ENCODE measurements at places on chromosomes 4 and X. TPM values are rescaled to one million over a fixed set of nuclear protein-coding genes. Genes with fewer than 3 reads are reported as not detected.

- no peak for DNase-seq
Observed at GRCh38 chrX:6732101-6732500, 197.2 kb upstream of the VCX3A start.

DNA sequence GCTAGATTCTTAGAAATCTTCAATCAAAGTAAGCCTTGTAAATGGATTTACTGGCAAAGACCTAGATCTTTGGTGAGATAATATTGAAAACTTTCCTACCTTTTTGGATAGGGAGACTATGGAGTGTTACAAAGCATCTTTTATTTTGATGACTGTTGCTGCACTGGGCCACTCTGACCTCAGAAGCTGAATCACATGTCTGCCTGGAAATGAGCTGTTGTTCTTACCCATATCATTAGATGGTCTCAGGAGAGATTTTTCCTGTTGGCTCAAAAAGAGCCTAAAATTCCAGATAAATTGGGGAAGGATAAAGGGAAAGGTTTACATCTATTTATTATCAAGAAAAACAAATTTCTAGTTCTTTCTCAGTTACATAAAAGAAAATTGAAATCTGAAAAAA lies 127.5 kb upstream of the BMP3 start:
- no peak for DNase-seq

The NAP1L3 gene
- 6.6 TPM for total RNA-seq

DNA sequence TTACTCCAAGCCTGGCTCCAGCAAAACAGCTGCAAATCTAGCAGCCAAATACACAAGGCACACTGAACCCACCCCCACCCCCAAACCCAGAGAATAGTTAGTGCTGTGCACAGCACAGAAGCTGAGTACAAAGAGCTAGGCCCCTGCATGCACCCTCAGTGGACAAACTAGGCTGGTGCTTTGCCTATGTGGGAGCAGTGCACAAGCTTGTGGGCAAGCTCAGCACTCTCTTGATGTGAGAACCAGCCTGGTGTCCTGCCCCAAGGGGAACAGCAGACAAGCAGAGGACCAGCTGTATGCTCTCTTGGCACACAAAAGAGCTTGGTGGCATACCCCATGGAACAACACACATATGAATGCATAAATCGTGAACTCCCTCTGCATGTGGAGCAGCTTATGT lies 81.7 kb downstream of the FAAH2 start:
- no peak for DNase-seq

The STPG2 gene
- 0.12 TPM for total RNA-seq

DNA sequence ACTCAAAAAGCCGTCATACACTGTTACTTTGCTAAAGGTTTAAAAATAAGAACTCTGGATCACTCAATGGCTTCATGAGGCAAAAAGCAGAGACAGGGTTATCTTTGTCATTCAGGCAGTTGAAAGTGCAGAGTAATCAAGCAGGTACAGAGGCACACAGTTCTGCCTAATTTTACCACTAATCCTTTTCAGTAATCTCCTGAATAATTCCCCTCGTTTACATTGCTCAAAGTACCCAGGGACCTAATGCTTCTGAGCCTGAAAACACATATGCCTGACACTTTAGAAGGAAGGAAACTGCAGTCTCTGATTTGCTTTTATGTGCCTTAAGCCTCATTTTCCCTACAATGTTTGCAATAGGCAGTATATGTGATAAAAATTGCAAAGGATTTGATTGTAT lies 71.4 kb upstream of the TRAM1L1 start:
- DNase-seq: no peak

GRCh38 chr4:78121338-78121904 lies 64.3 kb downstream of the FRAS1 start:
- DNase-seq: peak; percentile 58

- DNase-seq: peak; percentile 55
Observed at GRCh38 chr4:153137159-153137558, 67.1 kb upstream of the TRIM2 start.

DNA sequence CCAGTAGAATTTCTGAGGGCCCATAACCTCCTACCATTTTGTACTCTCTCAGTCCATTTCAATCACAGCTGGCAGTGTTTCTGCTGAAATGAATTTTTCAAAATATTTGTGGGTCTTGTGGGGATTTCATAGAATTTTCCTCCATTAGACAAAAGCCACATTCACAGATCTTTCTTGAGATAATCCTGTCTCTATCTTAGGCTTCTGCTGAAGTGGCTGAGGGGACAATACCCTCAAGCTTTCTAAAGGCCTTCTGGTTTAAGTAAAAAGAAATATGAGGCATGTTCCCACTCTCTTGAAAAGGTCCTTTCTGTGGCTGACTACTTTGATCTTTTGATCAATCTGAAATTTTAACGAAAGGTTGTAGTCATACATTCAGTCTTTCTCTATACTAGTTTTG lies 1930.0 kb upstream of the AGA start:
- no peak for DNase-seq

GRCh38 chr4:8679032-8679431 lies 86.5 kb downstream of the CPZ start:
- no peak for DNase-seq

The RXFP1 gene
- total RNA-seq: not detected

GRCh38 chr4:79163981-79164490 lies 161.8 kb downstream of the NAA11 start:
- no peak for DNase-seq

DNA sequence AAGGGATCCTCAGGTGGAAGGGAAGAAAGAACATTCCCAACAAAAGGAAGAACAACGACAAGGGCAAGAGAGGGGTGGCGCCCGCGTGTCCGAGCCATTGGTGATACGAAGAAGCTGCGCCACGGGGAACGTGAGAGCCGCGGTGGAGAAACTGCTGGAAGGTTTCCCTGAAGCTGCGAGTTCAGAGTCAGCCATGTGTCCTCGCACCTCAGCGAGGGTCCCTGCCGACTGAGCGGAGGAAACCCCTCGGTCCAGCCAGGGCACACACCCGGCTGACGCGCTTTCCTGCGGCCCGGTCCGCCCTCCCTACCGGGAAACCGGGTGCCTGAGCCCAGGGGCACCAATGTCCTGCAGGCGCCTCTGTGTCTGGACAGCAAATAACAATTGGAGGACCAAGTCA lies 18.0 kb downstream of the IRF2 start:
- DNase-seq: no peak

DNA sequence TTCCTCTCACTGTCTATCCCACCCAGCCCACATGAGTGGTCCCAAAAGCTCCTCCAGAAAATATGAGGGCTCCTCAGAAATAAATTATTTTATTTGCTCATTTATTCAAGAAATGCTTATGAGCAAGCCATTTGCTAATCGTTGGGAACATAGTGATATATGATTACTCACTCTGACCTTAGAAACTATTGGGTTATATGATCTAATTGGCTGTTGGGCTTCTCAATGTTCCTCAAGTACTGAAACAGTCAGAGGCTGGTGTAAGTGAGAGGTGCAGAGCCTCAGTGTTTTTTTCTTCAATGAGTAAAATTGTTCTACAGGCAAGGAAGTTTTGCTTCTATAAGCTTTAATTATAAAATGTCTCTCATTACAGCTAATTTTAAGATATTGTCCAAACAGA lies 893.8 kb upstream of the INTU start:
- DNase-seq: no peak

DNA sequence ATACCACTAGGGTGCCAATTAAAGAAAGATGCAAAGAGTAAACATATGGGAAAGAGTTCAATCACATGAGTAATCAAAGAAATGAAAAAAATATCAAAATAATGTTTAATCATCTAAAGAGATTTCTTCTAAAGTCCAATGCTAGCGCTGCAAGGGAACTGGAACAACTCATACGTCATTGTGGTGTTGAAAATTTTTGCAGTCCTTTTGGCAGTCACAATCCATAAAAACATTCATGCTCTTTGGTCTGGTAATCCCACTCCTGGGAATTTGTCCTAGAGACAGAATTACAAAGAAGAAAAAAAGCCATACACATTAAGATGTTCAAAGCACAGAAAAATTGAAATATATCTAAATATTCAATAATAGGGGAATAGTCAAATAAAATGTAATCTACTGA lies 4.6 kb downstream of the P2RY4 start:
- DNase-seq: no peak

DNA sequence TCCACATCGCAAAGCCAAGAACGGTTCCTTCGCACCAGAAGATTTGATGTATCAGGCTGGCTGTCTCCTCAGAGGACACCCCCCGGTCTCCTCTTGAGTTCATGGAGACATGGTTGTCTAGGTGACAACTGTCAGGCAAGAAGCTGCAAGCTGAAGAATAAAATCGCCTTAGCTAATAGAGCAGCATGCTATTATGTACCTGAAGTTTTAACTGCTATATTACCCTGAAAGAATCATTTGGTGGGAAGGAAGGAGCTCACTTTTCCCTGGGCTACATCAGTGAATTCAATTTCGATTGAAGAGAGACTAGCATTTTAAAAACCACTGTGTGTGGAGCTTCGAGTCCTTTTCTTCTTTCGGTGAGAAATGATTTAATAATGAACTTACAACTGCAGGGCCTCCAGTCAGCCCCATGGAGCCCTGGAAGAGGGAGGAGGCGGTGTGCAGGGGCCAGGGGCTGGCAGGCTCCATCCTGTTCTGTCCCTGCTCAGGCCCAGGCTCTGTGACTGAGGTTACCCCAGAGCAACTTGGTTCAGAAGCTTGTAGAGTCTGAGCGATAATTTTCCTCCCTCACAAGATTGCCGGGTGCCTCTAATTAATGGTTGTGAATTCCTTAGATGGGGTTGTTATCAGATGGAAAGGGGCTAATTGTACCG lies 191.3 kb downstream of the MID1IP1 start:
- DNase-seq: no peak

The PDE6B gene
- 5.2 TPM for total RNA-seq

DNA sequence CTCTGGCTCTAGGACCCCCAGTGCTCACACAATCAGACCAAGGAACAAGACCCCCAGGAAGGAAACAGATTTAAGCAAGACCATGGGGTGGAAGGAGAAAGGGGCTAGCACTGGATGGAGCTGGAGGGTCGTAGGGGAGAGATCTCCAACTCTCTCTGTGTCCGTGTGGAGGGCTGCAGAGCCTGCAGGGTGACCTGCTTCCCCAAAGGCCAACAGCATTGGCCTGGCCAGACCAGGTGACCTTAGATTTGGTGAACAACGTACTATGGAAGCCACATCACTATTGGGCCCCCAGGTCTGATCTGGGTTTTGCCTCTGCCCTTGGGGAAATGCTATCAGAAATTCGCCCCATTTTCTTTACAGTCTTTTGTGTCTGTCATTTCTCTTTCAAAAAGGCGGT lies 26.0 kb downstream of the NLGN3 start:
- DNase-seq: no peak

- DNase-seq: no peak
Observed at GRCh38 chr4:185936650-185937376, 124.8 kb upstream of the SORBS2 start.

DNA sequence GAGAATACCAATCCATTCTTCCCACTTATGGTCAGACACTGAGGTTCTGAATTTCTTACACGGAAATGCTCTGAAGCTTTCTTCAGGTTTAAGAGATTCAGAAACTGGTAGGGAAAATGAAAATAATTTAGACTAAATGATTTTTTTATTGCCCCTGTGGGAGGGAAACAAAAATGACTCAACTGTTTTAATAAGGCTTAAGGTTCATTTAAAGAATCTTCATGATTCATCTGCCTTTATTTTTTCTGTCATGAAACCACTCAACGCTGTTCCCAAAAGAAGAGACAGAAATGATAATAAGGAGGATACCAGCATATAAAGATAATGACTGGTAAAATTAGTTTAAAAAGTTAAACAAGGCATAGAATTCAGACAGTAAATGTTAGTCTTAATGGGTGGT lies 39.3 kb upstream of the FAM47B start:
- no peak for DNase-seq

- DNase-seq: no peak
Observed at GRCh38 chrX:9560219-9560618, 95.4 kb downstream of the TBL1X start.

The SSX3 gene
- total RNA-seq: not detected

DNA sequence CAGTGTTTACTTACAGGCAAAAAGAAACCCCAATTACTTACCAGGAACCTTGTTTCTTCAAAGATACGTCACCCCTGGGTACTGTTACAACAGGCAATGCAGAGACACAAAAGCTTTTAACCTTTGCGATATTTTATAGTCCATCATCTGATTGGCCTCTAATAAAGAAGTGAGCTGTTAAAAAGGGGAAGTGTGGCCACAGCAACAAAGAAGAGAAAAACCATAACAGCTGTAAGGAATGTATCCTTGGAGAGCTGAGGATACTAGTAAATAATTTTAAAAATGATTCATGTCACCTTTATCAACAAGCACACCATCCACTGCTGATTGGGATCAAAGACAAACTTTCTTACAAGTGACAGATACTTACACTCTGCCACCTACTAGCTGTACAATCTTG lies 14.1 kb downstream of the GABRA4 start:
- no peak for DNase-seq

GRCh38 chr4:81736324-81736723 lies 264.6 kb upstream of the RASGEF1B start:
- no peak for DNase-seq

GRCh38 chr4:2432991-2433530 lies 14.3 kb downstream of the CFAP99 start:
- DNase-seq: no peak

DNA sequence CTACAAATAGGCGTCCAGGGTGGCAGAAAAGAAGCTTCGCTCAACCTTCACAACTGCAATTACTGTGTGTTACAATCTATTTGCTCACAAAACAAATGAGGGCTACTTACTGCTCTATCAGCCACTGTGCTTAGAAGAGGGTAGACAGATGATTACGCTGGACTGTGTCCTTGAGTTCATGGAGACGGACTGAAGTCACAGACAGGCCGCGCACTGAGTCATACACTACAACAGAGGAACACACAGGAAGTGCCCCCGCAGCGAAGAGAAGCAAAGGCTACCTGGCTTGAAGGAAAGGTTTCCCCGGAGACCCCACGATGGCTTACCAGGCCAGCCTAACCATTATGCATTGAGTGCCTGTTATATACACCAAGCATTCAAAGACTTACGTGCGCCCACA lies 25.6 kb downstream of the FAT1 start:
- no peak for DNase-seq

DNA sequence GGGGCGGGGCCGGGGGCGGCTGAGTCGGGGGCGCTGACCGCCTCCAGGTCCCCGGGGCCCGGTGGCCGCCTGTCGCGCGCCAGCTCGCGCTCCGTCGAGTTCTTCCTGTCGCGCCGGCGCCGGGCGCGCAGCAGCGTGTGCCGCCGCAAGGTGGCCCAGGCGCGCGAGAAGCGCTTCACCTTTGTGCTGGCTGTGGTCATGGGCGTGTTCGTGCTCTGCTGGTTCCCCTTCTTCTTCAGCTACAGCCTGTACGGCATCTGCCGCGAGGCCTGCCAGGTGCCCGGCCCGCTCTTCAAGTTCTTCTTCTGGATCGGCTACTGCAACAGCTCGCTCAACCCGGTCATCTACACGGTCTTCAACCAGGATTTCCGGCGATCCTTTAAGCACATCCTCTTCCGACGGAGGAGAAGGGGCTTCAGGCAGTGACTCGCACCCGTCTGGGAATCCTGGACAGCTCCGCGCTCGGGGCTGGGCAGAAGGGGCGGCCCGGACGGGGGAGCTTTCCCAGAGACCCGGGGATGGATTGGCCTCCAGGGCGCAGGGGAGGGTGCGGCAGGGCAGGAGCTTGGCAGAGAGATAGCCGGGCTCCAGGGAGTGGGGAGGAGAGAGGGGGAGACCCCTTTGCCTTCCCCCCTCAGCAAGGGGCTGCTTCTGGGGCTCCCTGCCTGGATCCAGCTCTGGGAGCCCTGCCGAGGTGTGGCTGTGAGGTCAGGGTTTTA lies 1.5 kb downstream of the ADRA2C start:
- no peak for DNase-seq

The ARR3 gene
- not detected for total RNA-seq

The SUPT20HL1 gene
- total RNA-seq: not detected

- peak; percentile 60 for DNase-seq
Observed at GRCh38 chrX:110081740-110082139, 78.8 kb downstream of the TMEM164 start.

The MAGEB16 gene
- not detected for total RNA-seq
